ENCODE measurements at places on chromosomes 1 and 21.

DNA sequence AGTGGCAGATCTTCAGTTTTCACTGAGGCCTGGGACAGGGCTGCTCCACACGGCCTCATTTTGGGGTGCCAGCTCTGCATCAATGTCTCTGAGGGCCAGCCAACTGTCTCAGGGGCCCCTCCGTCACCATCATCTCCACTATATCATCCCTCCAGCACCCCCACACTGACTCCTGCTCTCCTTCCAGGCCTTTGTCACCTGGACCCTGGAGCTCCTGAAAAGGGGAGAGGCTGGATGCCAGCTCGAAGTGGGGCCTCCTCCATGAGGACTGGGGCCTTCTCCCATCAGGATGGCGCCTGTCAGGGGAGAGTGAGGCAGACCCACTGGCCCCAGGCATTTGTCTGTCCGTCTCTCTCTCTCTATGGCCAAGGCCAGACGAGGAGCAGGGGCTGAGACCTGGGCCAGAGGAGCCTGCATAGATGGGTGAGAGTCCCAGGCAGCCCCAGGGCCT lies 44.7 kb upstream of the LRP8 start:
- no peak for DNase-seq

DNA sequence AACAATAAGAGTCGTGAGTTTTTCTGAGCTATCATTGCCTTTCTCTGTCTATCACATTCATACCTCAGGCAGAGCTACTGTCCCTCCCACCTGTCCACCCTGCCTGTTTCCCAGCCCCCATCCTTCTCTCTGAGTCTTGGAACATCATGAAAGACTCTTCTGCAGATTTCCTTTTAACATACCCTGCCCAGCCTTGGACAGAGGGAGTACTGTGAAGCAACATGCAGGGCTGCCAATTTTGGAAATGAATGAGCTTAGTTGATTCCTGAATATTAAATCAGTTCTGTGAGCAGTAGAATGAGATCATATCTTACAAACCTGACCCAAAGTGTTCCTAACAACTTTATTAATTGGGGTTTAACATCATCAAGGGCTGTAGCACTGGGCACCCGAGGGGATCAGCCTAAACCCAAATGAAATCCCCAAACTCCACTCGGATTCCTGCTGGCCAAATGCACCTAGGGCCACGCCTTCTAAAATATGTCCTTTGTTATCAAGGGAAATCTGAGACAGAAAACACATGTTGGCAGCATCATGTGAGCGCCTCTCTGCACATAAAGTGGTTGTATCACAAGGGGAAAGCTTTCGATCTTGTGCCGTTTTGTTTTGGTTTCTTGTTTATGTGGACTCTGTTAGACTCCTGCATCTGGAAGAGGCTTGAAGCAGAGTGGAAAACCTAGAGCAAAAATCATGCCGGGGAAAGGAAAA lies 357.6 kb downstream of the KIF26B start:
- DNase-seq: peak; percentile 8

- DNase-seq: no peak
Observed at GRCh38 chr1:104132382-104132973, 382.8 kb downstream of the AMY1C start.

- no peak for DNase-seq
Observed at GRCh38 chr1:60888126-60888525, 194.2 kb upstream of the NFIA start.

GRCh38 chr1:212970085-212970484 lies 19.7 kb downstream of the VASH2 start:
- DNase-seq: no peak

DNA sequence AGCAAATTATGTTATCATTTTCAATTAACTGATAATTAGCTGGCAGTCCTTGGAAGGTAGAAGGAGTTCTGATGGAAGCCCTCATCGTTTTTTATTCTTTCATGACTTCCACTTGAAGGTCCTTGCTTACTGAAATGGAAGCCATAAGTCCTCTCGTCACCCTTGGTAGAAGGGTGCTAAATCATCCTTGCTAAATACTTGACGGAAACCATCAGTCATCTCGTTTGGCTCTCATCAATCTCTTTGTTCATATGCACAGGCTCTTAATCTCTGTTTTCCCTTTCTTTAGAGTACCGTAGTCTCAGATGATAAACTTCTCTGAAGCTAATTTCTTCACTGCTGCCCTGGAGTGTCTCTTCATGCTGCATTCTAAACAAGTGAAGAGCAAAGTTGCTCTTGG lies 34.5 kb downstream of the UCK2 start:
- no peak for DNase-seq

DNA sequence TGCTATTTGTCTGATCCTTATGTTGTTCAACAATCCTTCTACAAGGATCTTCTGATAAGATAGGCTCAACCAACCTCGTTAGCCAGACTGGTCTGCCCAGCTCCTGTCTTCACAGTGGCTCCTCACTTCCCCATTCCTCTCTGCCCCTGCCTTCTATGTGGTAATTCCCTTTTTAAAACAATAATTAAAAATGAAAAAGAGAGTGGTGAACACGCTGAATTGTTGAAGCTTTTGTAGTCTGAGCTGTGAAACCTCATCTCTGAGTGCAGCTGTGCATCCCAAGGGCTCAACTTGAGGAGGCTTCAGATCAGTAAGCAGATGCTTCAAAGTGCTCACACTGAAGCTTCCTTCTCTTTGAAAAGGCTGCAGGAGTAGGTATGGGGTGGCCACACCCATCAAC lies 70.7 kb upstream of the JUN start:
- DNase-seq: peak; percentile 57

GRCh38 chr1:28954126-28954726 lies 39.9 kb downstream of the EPB41 start:
- DNase-seq: peak; percentile 4

DNA sequence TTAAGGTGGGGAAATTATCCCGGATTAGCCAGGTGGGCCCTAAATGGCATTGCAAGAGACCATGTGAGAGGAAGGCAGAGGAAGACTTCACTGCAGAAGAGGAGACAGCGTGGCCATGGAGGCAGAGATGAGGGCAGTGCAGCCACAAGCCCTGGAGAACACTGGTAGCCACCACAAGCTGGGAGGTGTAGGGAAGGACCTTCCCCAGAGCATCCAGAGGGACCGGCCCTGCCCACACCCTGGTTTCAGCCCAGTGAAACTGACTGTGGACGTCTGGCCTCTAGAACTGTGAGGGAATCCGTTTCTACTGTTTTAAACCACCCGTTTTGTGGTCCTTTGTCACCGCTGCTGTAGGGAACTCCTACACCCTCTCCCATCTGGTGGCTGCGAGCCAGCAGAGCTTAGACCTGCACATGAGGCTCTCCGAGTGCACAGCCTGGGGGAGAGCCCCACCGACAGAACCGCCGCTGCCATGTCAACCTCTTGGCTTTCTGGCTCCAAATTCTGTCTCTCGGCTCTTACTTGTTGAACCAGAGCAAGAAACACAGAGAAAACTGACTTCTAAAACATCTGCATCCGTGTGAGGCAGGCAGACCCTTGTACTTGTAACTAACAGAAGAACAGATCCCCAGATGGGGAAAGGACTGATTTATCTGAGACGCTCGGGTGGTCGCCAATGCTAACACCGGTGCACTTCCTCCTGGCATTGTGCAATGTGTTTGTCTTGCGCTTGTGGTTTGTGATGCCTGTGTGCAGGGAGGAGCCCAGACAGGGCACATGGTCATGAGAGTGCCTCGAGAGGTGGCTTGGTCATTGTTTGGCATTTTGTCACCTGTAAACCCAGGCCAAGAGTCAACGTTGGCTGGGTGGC lies 90.8 kb upstream of the TMPRSS2 start:
- DNase-seq: peak; percentile 10

DNA sequence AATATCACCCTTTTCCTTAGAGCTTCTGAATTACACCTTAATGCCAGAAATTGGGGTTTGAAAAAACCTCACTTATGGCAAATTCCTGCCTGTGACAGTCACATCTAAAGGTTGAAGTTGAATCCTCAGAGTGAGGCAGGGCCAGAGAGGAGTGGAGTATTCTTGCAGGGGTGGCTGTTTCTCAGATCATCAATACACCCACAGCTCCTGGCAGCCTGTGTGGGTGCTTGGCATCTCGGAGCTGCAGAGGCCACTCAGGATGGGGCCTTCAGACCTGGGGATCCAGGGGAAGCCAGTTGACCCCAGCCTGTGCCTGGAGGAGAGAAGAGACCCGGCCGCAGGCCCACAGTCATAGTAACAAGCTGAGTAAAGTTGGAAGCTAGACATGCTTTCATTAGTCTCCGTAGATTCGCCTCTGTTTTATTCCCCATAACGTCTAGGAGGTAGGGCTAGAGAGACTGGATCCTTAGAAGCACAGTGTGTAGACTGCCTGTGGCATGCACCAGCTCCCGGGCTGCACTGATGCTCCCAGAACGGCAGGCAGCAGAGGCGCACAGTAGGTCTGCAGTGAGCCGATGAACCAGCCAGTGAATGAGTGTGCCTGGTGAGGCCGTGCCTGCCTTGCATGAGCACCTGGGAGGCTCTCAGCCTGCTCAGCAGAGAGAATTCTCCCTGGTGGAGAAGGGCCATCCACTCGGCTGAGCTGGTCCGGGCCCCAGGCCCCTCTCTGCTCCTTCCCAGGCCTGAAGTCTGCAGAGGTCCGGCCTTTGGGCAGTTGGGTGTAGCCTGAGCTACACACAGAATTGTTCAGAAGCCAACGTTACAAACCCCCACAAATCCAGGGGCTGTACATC lies 42.9 kb downstream of the TFF3 start:
- no peak for DNase-seq

- no peak for DNase-seq
Observed at GRCh38 chr1:47378147-47378546, 37.9 kb upstream of the FOXE3 start.

- peak; percentile 61 for DNase-seq
Observed at GRCh38 chr1:93591676-93592550, 89.7 kb downstream of the BCAR3 start.

DNA sequence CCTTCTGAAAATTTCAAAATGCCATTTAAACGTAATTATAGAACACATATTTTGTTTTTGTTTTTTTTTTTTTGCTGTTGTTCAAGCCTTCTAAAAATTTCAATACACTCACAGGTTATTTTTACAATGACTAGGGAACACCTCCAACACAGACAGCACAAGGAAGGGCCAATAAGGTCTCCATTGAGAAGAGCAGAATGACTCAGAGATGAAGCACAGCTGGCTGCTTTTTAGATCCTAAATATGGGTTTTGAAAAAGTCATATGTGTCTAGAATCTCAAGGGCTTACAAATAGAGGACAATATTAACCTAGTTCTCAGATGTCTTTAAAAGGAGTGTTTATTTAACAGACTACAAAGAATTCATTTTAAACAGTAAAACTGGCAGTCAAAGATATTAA lies 104.6 kb downstream of the NEGR1 start:
- no peak for DNase-seq

GRCh38 chr1:46197560-46197963 lies 672 bp downstream of the POMGNT1 start:
- no peak for DNase-seq

DNA sequence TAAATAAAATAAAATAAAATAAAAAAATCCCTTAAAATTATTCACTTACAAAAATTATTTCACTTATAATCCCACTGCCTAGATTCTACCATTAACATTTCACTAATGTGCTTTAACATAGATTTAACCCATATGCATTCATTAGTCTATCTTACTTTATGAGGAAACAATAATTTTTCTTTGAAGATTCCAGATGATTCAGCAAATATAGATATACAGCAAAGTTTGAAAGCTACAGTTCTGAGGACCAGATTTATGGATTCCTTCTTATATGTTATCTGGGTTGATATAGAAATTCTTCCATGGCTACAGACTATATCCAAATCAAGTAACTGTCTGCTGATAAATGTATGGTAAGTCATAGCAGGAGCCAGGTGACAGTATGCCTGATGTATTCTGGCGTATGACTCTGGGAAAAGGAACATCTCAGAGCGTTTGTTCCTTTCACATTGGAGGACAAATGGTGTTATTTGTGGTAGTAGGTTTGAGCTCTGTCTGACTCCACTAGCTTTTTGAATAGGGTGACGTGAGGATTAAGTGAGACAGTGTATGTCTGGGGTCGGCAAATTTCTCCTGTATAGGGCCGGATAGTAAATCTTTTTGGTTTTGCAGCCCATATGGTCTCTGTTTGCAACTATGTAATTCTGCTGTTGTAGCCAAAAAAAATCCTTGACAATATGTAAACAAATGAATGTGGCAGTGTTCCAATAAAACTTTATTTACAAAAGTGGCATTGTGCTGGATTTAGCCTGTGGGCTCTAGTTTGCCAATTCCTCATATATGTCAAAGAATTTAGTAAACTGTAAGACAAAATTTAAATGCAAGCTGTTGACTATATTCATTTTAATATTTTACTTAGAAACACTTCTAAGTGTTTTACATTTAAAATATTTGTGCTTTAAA lies 9.3 kb downstream of the MAP3K21 start:
- no peak for DNase-seq

DNA sequence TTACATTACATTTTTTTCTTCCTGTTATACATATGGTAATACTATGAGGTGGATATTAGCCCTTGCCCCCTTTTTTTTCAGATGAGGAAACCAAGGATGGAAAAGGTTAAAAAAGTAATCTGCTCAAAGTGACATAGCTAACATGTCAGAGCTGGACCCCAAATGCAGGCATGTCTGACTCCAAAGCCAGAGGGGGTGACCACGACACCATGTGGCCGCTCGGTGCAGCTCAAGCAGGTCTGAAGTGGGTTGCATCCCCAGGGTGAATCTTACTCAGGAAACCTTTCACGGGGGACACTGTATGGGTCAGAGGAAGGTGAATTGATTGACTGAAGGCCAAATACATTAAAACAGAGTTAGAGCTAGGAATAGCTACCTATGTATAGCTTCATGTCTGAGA lies 34.8 kb downstream of the CD34 start:
- DNase-seq: no peak

GRCh38 chr21:46606427-46606813 lies 1.5 kb upstream of the S100B start:
- DNase-seq: no peak

GRCh38 chr1:21961799-21962198 lies 15.0 kb upstream of the CELA3B start:
- DNase-seq: no peak

GRCh38 chr1:156106624-156107488 lies 7.7 kb upstream of the LMNA start:
- DNase-seq: peak; percentile 43

- DNase-seq: no peak
Observed at GRCh38 chr1:224647449-224647848, 31.3 kb downstream of the CNIH3 start.

GRCh38 chr21:45438391-45439145 lies 33.6 kb downstream of the COL18A1 start:
- DNase-seq: no peak

DNA sequence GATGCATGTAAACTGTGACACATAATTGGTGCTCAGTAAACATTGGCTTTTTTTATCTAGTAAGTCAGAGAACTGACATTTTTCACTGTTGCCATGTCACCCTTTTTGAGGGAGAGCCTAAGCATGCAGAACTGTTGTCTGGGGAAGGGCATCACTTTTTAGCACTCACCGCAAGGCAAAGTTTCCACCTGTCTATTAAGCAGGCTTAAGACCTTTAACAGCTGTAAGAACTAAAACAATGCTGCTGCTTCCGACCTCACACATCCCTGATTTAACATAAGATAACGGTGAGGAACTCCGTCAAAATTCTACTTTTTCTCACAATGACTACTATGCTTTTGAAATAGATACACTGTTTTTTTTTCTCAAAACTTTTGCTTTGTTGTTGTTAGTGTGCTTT lies 554.8 kb downstream of the NUF2 start:
- DNase-seq: no peak
